Testis (tissue), 5 donors: ENCODE measurements at places on chromosomes 1 and 21. TPM values are rescaled to one million over a fixed set of nuclear protein-coding genes. Genes with fewer than 3 reads are reported as not detected.

Gene U2AF1
- 106 TPM for polyA plus RNA-seq

Gene CFHR3
- not detected for polyA plus RNA-seq

Gene HRNR
- not detected for polyA plus RNA-seq

Gene CD52
- polyA plus RNA-seq: 23.8 TPM

Gene SPATA46
- polyA plus RNA-seq: 72.9 TPM

Gene EXO1
- 8.3 TPM for polyA plus RNA-seq

Gene KANK4
- polyA plus RNA-seq: 2.4 TPM

Gene ADAMTSL4
- 14.2 TPM for polyA plus RNA-seq

Gene RHEX
- 2.9 TPM for polyA plus RNA-seq
